ENCODE measurements at places on chromosomes 13 and 19.

GRCh38 chr19:49855676-49856573 is 5.0 kb downstream of the PTOV1 start:
- no peak for DNase-seq

GRCh38 chr19:31096935-31097545 is 252.2 kb downstream of the TSHZ3 start:
- no peak for DNase-seq

- DNase-seq, result no peak
Observed at GRCh38 chr13:33401238-33401637, 115.7 kb upstream of the STARD13 start.

GRCh38 chr13:101880581-101880980 is 428.1 kb downstream of the ITGBL1 start:
- DNase-seq, result no peak

- DNase-seq, result peak; percentile 63
Observed at GRCh38 chr13:27183561-27184147, 12.0 kb upstream of the USP12 start.

- no peak for DNase-seq
Observed at GRCh38 chr13:101190976-101191375, 225.3 kb downstream of the NALCN start.

DNA sequence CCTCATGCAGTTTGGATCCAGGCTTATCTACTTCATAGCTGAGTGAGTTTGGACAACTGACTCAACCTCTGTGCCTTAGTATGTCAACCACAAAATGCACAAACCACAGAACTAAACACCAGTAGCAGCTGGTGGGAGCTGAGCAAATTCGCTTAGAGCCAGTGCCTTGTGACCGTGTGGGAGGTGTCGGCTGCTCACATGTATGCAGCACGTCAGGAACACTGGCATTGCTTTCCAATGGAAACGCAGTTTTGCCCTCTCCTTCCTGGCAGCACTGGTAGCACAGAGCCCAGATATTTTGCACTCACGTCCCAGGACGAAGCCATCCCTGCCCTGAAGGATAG is 8.3 kb upstream of the NTN5 start:
- DNase-seq, result no peak

DNA sequence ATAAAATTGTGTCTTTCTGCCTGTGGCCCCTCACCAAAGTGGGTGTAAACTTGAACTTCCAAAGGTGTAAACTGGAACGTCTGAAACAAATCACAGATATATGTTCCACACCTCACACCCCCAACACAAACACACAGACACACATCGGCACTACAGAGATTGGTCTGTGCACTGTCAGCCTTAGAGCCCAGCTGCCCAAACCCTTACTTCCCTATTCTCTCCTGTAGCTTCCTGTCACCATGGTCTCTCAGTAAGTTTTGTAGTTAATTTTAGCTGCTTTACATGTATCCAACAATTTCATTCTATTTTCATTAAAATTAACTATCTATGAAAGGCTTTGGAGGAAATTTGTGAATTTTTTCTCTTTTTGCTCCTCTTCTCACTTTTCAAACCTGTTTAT is 5.4 kb downstream of the TM9SF2 start:
- no peak for DNase-seq

DNA sequence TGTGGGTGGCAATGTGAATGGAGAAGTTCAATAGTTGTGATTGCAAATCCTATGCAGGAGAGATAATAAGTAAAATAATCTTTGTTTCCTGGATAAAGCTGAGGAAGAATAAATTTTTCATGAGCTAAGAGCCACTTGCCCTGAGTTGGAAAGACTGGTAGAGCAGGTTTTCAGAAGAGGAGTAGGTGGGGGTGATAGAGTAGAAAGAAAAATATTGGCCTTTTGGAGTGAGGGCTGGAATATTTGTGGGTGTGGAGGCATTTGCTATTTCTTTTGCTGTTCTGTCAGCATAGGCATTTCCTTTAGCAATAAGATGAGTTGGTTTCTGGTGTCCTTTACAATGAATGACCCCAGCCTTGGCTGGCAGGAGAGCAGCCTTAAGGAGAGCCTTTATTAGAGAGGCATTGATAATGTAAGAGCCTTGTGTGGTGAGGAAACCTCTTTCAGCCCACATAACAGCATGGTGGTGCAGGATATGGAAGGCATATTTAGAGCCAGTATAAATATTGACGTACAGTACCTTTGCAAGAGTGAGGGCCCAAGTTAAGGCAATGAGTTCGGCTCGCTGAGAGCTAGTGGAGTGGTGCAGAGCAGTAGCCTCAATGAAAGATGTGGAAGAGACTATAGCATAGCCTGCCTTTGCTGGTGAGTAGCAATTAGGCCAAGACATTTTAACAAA is 11.6 kb upstream of the ZNF431 start:
- DNase-seq, result peak; percentile 70

- DNase-seq, result no peak
Observed at GRCh38 chr13:49649963-49650312, 21.6 kb downstream of the ARL11 start.

GRCh38 chr13:48486362-48486761 is 46.5 kb downstream of the RCBTB2 start:
- DNase-seq, result no peak

- no peak for DNase-seq
Observed at GRCh38 chr13:60482012-60482411, 85.0 kb downstream of the TDRD3 start.

DNA sequence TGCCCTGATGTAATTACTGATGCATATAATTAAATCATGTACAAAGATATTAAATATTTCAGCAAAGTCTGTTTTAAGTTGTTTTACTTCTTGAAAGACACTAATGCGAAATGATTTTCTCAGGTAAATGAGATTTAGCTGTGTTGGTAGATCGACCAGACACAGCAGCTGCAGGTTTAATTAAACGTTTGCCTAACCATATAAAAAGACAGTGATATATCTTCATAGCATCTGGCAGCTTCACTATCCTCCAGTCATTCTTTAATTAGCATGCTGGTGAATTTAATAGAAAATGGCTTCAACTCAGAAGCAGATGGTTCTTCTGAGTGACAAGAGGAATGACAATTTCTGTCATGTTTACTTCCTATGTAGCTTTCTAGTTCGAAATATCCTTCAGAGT is 69.3 kb downstream of the NHLRC3 start:
- no peak for DNase-seq

GRCh38 chr19:35346193-35347052 is 1.3 kb upstream of the FFAR1 start:
- DNase-seq, result no peak

GRCh38 chr19:46815833-46816627 is 27.6 kb upstream of the SLC1A5 start:
- no peak for DNase-seq

DNA sequence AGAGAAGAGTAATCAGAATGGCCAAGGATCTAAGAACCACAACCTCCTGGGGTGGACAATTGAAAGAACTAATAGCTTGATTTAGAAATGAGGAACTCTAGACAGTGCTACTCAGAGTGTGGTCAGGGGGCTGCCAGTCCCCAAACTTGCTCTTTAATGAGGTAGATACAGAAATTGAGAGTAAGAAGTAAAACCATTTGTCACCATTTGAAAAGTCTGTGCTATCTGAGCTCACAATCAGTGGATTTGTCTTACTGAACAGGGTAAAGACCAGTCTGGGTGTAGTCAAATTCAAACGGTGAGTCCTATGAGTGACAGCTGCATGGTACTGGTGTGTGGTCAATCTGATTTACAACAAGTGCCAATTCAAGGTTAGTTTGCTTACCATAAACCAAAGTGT is 118.9 kb downstream of the KL start:
- no peak for DNase-seq

DNA sequence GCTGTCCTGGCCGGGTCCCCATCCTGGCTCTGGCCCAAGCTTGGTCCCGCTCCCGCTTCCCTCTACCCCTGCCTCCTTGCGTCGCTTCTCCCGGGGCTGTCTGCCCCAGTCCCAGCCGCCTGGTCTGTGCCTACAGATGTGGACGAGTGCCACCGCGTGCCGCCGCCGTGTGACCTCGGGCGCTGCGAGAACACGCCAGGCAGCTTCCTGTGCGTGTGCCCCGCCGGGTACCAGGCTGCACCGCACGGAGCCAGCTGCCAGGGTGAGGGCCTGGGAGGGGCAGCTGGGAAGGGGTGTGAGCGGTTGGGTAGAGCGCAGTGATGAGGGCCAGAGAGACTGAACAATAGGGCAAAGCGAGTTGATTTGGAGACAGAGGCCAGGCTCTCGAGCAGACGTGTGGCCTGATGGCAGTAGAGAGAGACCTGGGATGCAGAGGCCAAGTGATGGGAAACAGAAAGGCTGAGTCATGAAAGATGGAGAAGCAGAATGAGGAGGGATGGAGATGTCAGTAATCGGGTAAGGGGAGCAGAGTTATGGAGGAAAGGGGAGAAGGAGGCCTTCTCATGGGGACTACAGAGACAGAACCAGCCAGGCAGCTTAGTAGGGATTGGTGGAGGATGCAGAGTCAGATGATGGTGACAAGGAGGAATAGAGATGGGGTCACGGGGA is 9.4 kb downstream of the LTBP4 start:
- no peak for DNase-seq

GRCh38 chr19:49492573-49493405 is 3.4 kb upstream of the RPS11 start:
- no peak for DNase-seq

DNA sequence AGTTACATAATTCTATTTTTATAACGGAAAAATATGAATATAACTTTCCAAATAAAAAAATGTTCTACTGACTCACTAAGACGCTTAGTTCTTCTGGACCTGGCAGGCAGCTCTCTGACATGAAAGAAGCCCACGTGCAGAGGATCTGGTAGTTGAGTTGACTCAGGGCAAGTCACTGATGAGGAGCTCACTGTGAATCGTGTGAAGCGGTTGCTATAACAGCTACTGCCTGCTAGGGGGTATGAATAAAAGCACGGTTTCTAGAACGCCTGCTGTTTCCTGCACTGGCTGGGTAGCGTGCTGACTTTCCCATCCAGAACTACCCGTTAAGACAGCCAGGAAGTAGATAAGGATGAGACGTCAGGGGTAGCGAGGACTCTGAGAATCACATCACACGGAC is 54.7 kb upstream of the WASF3 start:
- no peak for DNase-seq
